Brain (organoid and tissue), 16 donors: ENCODE measurements at places on chromosomes 7 and 10. TPM values are rescaled to one million over a fixed set of nuclear protein-coding genes. Genes with fewer than 3 reads are reported as not detected.

GRCh38 chr10:8705415-8705814, 650.9 kb downstream of the GATA3 start:
- no peak for DNase-seq

DNA sequence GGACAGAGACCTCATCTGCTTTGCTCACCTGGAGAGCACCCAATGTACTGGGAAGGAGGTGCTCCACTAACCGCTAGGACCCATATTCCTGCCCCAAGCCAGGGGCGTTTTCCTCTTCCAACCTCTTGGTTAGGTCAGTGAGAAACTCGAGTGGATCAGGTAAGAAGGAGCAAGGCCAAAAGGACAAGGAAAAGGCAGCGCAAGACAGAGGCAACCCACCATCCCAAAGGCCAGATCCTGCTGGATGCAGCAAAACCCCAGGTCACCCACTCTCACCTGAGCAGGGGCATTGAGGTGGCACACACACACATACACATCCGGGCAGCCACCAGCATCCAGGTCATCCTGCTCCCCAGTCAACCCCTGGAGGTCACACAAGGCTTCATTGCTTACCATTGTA, 105.1 kb downstream of the GRID1 start:
- DNase-seq = no peak

GRCh38 chr7:43112941-43113621, 634 bp downstream of the HECW1 start:
- DNase-seq = peak; percentile 97

- peak; percentile 76 for DNase-seq
Observed at GRCh38 chr7:152759949-152760853, 649 bp downstream of the ACTR3B start.

DNA sequence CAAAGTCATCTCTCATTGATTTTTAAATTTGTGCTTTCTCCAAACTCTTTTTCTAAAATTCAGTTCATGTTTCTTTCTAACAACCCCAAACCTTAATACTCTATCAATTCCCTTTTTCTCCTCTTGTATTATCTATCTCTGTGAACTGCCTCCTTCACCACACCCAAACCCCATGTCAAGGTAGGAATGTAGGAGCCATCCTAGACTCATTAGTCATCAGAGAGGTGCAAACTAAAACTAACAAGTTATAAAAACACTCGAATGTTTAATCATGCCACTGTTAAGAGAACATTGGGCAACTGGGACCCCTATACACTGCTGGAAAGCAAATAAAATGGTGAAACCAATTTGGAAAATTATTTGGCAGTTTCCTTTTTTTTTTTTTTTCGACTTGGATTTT, 533.8 kb upstream of the LRRN3 start:
- no peak for DNase-seq

GRCh38 chr10:18293536-18294510, 153.6 kb downstream of the CACNB2 start:
- no peak for DNase-seq

- peak; percentile 34 for DNase-seq
Observed at GRCh38 chr10:29804025-29804852, 169.5 kb upstream of the SVIL start.

DNA sequence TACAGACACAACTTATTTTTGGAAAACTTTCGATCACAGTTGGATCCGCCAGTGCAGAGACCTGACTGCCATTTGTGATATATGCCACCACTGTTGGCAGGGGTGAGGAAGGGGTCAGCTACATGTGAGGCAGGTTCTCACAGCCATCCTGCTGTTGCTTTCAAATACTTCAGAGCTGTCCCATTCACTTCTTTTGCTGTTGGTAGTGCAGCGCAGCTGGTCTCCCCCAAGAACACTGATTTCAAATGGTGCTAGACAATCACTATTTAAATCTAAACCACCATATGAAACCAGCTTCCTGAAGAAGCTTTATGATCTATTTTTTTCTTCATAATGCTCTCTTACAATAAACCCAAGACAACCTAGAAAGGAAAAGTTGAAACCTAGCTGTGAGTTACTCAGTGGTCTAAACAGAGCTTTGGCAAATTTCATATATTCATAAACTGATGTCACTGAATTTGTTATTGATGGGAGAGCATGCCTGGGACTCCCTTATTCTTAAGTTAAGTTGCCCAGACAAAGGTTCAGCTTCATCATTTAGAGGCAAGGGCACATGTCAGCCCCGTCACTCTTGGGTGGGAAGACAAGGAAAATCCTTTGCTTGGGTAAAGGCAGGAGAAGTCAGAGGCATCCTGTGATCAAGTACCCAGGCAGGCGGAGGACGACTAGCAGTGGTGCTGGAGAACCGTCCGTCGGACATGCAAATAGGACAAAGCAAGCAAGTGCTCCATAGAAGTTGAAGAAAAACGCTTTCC, 143.4 kb upstream of the KLF14 start:
- peak; percentile 83 for DNase-seq

- no peak for DNase-seq
Observed at GRCh38 chr10:110036640-110037039, 28.9 kb downstream of the ADD3 start.

DNA sequence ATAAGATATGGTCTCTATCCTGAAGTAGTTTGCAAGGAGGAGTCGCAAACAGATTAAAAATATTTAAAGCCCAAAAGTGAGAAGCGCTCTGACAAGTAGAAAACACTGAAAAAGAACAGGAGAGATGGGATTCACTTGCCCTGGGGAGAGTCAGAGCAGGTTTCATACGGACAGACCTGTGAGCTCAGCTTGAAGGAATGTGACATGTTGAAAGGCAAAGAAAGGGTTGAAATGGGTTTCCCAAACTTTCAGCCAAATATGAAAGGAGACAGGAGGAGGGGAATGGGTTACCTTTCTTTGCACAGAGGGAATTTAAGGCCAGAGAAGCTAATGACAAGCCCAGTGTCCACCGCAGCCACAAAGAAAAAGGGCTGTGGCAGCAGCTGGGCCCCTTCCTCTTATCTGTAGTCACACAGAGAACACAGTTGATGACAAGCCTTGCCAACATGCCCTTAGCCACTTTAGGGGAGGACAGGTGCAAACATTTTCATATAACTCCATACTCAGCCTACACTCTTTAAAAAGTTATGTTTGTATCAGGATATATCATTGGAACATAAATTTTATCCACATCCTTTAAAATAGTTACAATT, 14.9 kb downstream of the HOXA1 start:
- DNase-seq = no peak

GRCh38 chr10:8378198-8378983, 323.9 kb downstream of the GATA3 start:
- DNase-seq = peak; percentile 20

DNA sequence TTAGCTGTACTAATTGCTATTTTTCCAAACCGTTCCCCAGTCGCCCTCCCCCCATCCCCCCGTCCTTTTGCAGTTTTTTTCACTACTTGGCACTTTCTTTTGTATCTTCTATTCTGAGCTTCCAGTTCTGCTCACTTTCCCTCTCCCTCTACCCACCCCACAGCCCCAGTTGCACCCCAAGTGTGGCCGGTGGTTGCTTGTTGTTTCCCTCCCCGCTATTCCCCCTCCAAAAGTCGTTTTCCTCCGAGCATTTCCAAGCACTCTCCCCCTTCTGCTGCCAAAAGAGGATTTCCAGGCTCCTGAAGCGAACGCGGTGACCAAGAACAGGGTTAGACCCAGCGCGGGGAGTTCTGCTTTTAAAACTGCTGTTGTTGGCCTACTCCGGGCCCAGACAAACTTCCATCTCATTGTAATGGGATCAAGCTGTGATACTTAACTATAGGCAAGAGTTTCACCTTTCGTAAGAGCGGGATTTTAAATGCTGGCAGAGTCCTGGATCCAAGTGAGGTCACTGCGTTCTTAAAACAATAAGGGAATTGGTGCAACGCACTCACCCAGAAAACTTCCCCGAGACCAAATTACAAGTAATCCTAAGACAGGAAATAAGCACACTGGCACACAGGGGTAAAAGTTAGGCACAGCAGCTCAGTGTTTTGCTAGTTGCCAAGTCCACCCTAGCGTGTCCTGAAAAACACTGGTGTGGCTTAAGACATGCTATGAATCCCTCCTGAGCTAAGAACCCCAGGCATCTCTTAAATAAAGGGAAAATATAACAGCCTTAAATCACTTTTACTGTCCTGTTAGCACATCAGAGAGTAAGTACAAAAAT, 1.5 kb upstream of the RGS10 start:
- no peak for DNase-seq

GRCh38 chr10:30917789-30918188, 113.9 kb downstream of the ZNF438 start:
- no peak for DNase-seq

IFIT1B gene
- not detected for polyA plus RNA-seq

CCL24 gene
- 1.4 TPM for polyA plus RNA-seq
